ENCODE measurements at places on chromosomes 2 and 18.

GRCh38 chr2:213086050-213086449 lies 65.4 kb downstream of the IKZF2 start:
- no peak for DNase-seq

GRCh38 chr2:217886091-217886490 lies 116.7 kb downstream of the TNS1 start:
- DNase-seq, result no peak

- DNase-seq, result no peak
Observed at GRCh38 chr2:137507237-137507636, 457.0 kb upstream of the HNMT start.

GRCh38 chr18:23981369-23981980 lies 33.1 kb upstream of the TTC39C start:
- DNase-seq, result no peak

GRCh38 chr2:127897531-127898211 lies 11.9 kb upstream of the AMMECR1L start:
- DNase-seq, result no peak

DNA sequence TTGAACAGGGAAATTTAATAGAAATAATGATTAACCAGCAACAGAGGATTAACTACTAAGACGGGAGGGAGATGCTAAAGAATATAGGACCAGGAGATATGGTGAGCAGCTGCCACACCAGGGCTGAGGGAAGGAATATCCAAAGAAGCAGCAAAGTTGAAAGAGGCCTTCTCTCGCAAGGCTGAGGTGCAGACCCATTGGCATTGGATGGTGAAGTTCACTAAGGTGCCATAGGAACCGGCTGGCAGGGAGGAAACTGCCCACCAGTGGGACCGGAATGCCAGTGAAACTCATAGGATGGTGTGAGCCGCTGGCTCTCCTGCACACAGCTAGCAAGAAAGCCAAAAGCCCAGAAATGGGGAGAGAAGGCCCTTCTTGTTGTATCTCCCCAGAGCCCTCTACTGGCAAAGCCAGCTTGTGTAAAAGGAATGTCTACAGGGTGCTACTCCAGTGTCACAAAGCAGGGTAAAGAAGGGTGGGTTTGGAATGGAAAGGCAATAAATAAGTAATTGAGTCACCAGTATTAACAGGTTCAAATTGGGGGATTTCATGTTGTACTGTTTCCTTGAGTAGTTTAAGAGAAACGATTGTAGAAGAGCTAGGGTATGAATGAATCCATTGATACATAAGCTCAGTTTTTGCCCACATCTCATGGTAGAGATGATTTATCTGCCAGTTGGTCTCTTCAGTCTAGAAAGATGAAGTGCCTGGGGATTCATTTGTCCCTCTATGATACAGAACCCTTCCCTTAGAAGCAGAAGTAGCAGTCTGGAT lies 36.0 kb downstream of the FARP2 start:
- peak; percentile 50 for DNase-seq

GRCh38 chr18:1147730-1148129 lies 243.1 kb downstream of the ADCYAP1 start:
- no peak for DNase-seq

GRCh38 chr18:36493349-36494159 lies 196.0 kb downstream of the FHOD3 start:
- peak; percentile 28 for DNase-seq

DNA sequence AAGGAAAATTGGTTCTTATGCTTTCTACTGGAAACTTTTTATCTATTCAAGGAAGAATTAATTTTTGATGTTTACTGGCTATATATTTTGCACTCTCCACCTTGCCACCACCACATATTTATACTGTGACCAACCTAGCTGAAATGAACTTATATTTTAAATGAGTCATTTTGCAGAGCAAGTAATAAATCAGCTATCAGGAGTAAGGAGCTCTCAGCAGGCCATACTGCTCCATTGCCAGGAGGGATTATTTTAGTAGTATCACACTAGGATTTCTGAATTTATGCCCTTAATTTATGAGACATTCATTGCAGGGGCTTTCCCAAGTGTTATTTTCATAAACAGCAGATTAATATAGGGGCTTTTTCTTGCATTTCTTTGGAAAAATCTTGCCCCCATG lies 125.8 kb upstream of the CYP1B1 start:
- no peak for DNase-seq

GRCh38 chr2:102660574-102660973 lies 41.2 kb downstream of the SLC9A2 start:
- no peak for DNase-seq

DNA sequence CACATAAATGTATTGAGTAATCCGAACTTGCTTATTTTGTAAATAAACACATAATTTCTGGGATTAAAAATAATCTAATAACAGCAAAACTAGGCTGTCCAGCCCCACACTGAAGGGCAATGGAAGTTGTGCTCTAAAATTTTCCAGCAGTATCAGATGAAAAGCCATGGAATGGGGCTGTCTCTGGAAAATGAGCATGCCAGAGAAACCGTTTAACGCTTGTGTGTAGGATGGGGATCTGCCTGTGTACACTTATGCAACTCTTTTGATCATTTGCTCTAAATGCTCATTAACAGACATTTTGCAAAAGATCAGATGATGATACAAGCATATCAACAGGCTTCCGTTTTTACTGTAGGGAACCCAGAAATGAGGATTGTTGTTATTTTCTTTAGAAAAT lies 177.6 kb downstream of the SLC8A1 start:
- no peak for DNase-seq

- no peak for DNase-seq
Observed at GRCh38 chr18:64872710-64873458, 724.0 kb upstream of the LINC00305 start.

DNA sequence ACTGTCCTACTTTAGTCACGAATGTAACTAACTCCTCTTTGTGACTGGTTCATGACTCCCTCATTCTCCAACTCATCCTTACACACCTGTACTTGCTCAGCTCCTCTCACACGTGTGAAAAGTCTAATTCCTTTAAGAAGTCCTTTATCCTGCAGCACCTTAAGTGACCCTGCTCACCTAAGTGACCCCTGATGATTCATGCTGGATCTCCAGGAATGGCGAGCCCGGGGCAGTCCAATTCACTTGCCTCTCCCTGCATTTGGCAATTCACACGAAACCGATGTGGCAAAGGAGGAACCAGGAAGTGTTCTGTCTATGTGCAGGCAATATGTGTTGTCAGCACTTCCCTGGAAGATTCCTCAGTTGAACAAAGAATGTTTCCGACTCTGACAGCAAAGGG lies 189.8 kb upstream of the NABP1 start:
- peak; percentile 28 for DNase-seq

DNA sequence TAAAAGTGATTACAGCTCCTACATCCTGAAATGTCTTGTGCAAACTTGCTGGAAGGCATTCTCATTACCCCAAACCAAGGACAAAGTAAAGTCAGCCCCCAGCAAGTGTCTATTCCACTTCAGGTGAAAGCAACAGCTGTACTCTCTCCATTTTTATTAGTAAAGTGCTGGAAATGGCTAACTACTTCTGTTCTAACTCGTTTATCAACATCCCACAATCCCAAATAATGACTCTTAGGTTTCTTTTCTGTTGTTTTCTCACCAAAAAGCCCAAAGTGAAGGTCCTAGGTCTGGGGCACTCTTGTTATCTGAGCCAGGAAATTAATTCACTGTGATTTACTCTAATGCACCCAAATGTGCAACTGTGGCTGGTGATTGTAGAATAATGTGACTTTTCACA lies 105.7 kb downstream of the LRRC30 start:
- DNase-seq, result no peak

DNA sequence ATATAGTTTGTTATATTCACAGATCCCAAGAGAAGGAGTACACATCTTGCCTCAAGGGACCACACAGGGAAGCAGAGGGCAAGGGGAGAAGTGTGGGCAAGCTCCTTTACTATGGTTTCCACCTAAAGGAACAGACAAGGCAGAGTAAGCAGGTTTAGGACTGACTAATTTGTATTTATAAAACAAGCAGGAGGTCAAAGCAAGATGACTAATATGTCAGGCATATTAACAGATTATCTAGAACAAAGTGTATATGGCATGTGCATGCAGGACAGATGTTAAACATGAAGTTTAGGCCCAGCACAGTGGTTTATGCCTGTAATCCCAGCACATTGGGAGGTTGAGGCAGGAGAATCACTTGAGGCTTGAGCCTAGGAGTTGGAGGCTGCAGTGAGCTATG lies 3.7 kb upstream of the LRP2 start:
- DNase-seq, result no peak

- DNase-seq, result no peak
Observed at GRCh38 chr2:149808556-149808955, 221.0 kb upstream of the MMADHC start.

DNA sequence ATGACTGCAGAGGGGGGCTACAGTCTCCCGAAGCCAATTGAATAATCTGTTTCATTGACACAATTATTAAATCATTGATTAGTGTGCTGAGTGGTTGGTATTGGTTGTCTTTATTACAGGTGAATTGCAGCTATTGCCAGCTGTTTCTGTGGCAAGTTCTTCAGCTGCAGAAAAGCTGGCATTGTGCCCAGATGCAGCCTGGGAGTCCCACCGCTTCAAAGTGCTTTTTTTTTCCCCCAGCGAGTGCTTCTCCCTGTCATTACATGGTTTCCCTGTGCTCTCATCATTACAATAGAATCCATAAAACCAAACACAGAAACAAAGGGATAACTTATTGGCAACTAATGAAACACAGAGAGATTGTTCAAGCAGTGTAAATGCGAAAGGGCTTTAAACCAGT lies 164.7 kb downstream of the GRB14 start:
- no peak for DNase-seq

GRCh38 chr2:111896576-111896975 lies 1.8 kb upstream of the MERTK start:
- no peak for DNase-seq

DNA sequence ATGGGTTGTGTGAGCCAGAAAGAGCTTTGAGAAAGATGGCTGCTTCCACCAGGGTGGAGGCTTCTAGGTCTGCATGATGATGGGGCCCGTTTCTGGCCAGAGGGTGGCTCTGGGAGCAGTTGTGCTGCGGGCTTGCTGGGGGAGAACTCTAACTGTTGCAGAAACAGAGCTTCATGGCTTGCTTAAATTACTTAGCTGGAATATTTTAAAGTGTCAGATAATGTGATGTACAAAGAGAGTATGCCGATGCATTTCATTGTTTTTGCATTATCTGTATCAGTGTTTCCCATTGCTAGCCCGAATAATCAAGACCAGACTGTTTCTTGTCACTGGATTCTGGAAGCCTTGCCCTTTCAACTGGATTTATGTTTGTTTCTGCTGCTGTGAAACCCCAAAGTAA lies 6.3 kb upstream of the DRC1 start:
- no peak for DNase-seq

DNA sequence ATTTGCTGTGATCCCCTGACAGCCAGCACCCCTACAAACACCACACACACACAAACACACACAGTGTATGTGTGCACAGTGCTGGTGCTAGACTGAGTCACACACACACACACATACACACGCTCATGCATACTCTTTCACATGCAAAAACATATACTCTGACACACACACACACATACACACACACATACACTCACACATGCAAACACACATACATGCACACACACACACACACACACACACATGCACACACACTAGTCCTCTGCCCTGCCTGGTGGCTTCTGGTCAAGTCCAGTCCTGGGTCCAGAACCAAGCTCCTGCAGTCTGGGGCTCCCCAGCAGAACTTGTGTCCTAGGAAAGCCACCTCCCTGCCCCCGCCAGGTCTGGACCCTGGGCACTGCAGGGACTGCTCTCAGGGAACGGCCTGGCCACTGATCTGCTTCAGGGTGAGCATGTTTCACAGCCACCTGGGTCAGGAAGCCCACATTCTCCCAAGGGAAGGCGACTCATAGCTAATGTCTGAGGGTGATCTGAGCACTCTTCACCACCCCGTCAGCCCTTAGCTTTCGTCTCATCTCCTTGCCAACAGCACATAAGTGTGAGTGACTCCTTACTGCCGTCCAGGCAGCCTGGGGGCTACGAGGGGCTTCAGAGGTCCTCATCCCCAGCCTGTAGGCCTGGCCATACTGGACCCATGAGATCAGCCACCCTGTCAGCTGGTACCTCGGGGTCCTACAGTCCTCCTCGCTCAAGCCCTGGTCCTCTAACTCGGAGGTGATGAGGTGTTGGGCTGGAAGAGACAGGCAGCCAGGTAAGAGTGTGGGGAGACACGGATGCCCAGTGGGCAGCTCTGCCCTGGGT lies 88.1 kb downstream of the MCFD2 start:
- no peak for DNase-seq

DNA sequence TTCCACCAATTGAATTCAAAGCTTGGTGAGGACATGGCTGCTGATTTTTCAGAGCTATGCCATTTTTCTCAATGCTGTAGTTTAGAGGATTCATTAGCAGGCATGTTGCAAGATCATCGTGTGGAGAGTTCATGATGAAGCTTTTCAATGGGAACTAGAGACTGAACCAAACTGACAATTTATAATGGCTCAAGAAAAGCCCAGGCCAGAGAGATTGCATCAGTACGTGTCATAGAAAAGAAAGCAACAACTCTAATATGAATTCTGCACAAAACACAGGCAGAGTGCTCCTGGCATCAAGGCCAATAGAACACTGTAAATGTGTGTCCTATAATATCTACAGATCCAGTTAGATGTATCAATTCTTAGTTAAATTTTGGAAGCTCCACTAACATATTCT lies 477.6 kb downstream of the LRP1B start:
- DNase-seq, result no peak

DNA sequence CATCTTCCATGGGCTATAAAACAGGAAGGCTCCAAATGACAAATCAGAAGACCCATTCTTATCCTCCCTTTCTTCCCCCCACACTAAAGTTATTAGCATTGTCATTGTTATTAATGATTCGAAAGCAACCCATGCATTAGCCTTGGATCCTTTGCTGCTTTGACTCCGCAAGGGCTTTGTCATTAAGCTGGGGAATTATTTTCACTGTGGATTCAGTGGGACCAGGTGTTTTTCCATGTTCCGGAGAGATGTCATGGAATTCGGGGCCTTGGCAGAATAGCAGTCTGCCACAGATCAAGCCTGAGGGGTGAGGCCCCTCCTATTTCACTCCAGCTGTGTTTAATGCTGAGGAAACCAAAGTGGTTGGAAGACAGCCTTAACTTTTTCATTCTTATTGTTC lies 357.1 kb downstream of the EN1 start:
- DNase-seq, result no peak
